Germinal center (tissue), 1 donor: ENCODE measurements at places on chromosomes 13 and 19.

GRCh38 chr13:106090001-106090400 is 445.5 kb downstream of the EFNB2 start:
- no peak for DNase-seq

GRCh38 chr19:46635920-46636761 is at the start of gene GNG8:
Gene GNG8, minus strand, starts transcription at chr19:46636202. Its CDS starts 1,520 bp downstream, at chr19:46634682.
- DNase-seq = no peak

GRCh38 chr13:30619731-30620130 is 2.0 kb downstream of the USPL1 start:
- no peak for DNase-seq

- peak; percentile 98 for DNase-seq
Measured at GRCh38 chr19:55476100-55476775, at the start of gene ZNF628. Gene ZNF628, plus strand, starts transcription at chr19:55476617. Its CDS starts 3,294 bp downstream, at chr19:55479911.

- DNase-seq = peak; percentile 11
Measured at GRCh38 chr13:50128428-50128931, 113.2 kb downstream of the KCNRG start.

GRCh38 chr13:28610996-28611395 is 47.9 kb upstream of the POMP start:
- no peak for DNase-seq

DNA sequence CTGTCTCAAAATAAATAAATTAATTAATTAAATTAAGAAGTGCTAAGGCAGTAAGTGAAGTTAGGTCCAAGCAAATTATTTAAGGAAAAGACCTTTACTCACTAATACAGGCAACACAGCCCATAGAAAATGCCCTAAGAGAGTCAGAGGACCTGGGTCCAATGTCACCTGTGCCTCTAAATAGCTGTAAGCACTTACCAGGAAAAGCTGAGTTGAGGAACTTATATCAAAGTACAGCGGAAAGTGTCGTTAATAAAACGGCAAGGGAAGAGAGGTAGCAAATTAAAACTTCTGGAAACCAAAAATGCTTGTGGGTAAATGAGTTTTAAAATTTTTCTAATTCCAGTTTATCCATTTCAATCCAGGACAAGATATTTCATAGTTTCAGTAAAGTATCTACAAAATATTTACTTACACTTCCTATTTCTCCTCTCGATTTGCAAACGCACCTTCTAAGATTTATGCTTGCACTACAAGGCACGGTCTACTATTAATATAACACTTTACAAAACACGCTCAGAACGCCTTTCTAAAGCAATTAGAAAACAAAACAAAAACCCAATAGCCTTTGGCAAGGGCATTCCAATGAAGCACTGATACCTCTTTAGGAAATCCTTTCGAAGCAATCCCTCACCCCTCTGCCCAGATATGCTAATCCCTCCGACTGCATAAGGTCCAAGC is 963 bp downstream of the VPS36 start:
- DNase-seq = peak; percentile 6

- DNase-seq = no peak
Measured at GRCh38 chr19:15098460-15098859, 8.7 kb upstream of the SYDE1 start.
